ENCODE measurements at places on chromosomes 11 and 22.
A peak's percentile ranks its signal among the peaks of the same experiment; 100 is the strongest.

DNA sequence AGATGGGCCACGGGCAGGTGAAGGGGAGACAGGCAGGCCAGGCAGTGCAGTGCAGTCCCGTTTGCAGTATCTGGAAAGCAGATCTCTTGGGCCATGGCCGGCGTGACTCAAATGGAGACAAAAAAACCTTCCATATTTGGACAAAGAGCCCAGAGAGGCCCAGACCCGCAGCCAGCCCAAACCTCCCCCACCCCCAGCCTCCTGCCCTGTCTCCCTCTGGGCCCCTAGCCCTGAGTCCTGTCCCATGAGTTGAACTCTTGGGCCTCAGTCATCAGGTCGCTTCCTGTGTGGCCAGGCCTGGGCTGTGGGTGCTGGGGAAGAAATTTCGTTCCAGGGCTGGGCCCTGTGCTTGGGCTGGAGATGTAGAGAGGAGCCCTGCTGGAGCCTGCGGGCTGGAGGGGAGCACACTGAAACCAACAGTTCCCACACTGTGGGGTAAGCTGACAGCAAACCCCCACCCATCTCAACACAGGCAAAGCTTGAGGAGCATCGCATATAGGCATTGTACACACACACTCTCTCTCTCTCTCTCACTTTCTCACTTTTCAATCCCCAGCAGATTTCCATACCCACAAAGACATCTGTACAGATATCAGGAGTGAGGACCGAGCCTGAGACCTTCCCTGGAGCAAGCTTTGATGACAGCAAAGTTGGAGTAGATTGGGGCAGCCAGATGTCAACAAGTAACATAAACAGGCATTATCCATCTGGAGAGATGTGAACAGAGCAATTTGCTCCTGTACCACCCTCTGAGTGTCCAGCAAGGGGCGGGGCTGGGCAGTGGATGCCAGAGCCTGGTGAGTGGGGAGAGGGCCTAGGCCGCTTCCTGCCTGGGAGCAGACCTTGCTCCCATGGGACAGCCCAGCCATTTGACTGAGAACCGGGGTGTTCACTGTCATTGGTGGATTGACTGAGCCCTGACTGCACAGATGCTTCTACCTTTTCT, 17.2 kb downstream of the ARHGEF17 start:
- DNase-seq, result no peak

DNA sequence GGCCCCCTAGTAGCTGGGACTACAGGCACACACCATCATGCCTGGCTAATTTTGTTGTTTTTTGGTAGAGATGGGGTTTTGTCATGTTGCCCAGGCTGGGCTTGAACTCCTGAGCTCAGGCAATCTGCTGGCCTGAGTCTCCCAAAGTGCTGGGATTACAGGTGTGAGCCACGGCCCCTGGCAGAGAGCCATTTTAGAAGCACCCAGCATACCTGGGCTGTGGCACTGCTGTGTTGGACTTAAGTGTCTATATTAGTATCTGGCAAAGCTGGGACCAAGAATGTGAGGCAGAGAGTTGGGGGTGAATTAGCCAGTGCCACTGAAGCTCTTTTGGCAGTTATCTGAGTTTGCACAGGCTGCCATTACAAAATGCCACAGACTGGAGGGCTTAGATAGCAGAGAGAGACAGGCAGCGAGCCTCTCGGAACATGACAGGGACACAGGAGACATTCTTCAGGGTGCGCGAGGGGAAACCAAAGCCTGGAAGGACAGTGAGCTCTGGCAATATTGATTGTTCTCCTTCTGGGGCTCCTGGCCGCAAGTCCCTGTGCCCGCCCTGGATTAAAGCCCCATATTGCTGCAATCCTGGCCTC, 87.7 kb upstream of the ALX4 start:
- no peak for DNase-seq

GRCh38 chr22:46845296-46846149, 83.1 kb downstream of the TBC1D22A start:
- DNase-seq, result no peak

GRCh38 chr11:126578021-126578420, 222.5 kb downstream of the ST3GAL4 start:
- DNase-seq, result no peak

- DNase-seq, result no peak
Observed at GRCh38 chr22:40592352-40593113, 44.0 kb downstream of the MRTFA start.

DNA sequence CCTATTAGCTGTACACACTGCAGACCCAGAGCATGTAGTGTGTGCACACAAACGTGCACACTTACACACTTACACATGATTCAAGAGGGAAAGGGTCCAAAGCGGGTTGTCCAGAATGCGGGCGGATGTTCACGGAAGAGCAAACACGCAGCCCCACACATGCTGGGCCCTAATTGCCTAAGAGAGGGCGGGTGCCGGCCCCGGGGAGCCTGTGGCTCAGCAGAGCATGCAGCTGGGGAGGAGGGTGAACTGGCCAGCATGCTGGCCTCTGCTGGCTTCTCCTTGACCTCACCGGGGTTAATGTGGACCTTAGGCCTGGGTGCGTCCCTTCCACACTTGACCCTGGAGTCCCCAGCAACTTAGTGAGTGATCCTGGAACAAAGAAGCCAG, 816.3 kb downstream of the BRD1 start:
- no peak for DNase-seq

- DNase-seq, result no peak
Observed at GRCh38 chr22:25395915-25396314, 168.6 kb upstream of the GRK3 start.

GRCh38 chr22:50047346-50047745, 10.8 kb downstream of the TTLL8 start:
- DNase-seq, result no peak

DNA sequence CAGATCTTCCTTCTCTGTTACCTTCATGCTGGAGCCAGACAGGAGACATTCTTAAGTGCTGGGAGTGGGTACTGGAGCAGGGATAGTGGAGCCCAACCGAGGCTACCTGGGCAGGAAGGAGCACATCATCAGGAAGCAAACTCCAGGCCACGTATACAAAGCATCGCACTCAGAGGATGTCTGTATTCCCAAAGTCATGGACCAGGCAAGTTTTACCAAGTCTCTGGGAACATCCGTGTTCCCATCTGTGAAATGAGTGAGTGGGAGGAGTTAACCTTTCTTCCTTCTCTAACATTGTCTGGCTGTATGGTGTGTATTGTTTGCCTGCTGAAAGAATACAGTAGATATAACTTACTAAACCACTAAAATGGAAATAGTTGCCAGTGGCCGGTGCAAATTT, 175.0 kb upstream of the TMEM45B start:
- DNase-seq, result no peak

DNA sequence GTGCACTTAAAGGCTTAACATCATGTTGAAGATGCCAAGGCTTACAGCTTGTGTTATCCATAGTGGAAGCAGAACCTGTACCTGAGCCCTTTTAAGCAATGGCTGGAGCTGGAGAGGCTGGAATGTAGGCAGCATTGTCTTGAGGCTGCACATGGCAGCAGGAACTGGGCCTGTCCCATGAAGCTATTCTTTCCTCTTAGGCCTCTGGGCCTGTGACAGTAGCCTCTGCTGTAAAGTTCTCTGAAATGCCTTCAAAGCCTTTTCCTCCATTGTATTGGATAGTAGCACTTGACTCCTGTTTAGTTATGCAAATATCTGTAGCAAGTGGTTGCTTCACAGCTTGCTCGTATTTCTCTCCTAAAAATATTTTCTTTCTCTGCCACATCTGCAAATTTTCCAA, 127.4 kb upstream of the ANO5 start:
- no peak for DNase-seq

DNA sequence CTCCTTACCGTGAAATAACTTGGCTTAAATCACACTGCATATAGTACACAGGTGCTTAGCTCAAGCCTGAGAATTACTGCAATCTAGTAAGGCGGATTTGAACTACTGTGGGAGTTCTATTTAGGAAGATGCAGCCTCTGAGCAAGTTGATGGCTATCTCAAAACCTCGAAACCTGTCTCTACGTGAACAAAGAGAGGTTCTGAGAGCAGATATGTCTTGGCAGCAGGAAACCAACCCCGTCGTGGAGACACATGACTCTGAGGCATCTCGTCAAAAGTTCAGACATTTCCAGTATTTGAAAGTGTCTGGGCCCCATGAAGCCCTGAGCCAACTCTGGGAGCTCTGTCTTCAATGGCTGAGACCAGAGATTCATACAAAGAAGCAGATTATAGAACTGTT, 5.9 kb downstream of the ZNF215 start:
- no peak for DNase-seq

DNA sequence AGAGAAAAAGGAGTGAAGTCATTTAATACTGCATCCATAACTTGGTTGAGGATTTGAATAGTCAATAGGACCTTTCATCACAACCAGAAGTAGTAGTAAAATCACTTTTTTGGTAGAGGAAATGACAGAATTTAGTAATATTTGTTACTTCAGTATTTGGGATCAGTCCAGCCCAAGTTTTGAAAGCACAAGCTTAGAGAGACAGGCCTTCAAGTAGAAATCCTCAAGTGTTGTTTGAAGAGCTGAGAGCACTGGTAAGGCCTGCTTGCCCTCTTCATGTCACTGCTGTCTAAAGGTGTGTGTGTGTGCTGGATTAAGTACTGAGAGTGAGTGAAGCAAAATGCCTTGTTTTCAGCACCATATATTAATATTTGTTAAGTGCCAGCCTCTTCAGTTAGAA, 137.3 kb downstream of the WNT11 start:
- DNase-seq, result no peak

- no peak for DNase-seq
Observed at GRCh38 chr22:47112994-47113852, 350.8 kb downstream of the TBC1D22A start.

GRCh38 chr11:111637885-111638284, 35.6 kb downstream of the SIK2 start:
- no peak for DNase-seq

- peak; percentile 62 for DNase-seq
Observed at GRCh38 chr22:17773606-17774205, 563 bp downstream of the BID start.

DNA sequence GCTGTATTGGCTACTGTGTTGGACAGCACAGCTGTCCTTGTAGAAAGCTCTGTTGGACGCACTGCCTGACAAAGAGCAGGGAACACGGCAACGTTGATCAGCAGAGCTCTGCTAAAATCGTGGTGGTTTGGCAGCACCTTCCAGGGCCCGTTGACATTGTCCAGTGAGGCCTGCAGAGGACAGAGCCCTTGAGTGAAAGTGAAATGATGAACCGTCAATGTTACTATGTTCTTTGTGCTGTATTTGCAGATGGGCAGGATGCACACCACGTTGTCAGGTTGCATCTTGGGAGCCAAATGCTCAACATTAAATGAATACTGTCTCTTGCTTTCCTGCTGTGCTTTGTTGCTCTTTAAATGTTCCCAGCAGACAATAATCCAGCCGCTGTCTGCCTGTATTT, 69.7 kb downstream of the NELL1 start:
- no peak for DNase-seq

- DNase-seq, result peak; percentile 76
Observed at GRCh38 chr22:39174498-39175352, 22.2 kb upstream of the CBX7 start.

DNA sequence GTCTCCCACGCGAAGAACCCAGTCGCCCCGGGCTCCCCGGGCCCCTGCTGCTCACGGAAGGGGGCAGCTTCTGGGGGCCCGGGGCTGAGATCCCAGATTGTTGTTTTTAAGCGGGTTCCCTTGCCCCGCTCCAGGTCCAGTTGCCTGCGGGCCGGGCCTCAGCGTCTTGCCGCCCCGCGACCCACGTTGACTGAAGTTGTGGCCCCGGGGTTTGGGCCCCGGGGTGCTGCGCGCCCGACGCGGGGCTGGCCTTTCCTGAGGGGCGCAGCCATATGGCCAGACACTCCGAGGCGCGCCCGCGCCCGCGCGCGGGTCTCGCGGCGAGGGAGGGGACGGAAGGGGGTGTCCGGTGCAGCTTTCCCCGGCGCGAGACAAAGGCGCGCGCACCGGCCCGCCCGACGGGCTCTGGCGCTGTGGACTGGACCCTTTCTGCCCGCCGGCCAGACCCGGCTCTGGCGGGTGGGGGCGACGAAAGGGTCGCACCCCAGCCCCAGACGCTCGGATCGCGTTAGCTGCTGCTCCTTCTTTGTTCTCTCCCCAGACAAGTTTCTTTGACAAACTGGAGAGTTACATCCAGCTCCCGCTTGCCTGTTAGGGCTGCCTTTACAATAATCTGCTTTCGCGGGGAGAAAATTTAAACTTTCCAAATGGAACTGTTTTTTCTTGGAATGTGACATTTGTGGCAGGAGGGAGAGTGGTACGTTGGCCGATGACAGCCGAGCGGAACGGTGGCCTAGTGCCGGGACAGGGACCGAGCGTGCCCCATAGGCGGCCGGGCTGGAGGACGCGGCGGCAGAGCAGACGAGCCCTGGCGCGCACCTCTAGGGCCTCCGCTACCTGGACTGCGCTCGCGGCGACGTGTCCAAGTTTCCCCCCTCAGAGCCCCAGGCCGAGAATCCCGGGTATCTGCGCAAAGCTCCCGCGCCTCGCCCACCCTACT, 716 bp downstream of the AMOTL1 start:
- no peak for DNase-seq

DNA sequence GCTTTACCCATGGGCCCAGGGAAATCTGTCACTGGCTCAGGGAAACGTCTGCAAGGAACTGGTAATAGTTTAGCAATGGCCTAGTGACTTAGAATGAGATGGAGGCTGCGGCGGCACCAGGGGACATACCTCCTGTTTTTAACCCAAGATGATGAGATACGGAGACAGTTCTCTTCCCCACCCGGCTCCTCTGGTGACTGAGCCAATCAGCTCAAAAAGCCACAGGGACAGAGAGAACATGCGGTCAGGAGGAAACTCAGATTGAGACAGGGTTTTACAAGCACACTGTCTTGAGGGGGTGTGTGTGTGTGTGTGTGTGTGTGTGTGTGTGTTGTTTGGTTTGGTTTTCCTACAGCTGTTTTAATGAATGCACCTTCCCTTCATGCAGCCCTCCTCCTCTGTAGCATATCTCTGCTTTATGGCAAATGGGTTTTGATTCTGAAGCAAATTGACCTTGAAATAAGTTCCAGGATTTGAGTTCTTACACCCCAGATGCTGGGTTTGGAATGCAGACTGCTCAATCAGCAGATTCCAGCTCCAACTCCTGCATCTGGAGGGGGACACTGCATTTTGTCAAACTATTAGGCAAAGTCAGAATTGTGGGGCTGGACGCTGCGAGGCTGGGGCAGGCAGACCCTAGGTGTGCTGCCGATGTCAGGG, 246.2 kb downstream of the NTM start:
- no peak for DNase-seq

DNA sequence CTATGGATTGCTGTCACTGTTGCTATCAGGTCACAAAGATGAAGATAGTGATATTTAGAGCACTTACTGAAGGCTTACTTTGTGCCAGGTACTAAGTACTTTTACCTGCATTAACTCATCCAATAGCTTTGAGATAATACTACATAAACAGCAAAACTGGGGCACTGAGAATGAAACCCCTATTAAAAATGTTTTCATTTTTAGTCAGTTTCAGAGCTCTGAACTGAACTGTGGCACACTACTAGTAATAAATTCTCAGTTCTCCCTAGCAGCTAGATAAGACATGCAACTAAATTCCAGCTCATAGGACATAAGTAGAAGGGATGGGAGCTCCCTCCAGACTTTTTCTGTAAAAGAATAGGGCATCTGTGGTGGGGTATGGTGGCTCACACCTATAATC, 24.0 kb downstream of the ARFGAP3 start:
- no peak for DNase-seq
